ENCODE measurements at places on chromosomes 7 and 10.

- DNase-seq, result no peak
These were observed 283.7 kb downstream of the SKAP2 start for GRCh38 chr7:26580711-26581110.

DNA sequence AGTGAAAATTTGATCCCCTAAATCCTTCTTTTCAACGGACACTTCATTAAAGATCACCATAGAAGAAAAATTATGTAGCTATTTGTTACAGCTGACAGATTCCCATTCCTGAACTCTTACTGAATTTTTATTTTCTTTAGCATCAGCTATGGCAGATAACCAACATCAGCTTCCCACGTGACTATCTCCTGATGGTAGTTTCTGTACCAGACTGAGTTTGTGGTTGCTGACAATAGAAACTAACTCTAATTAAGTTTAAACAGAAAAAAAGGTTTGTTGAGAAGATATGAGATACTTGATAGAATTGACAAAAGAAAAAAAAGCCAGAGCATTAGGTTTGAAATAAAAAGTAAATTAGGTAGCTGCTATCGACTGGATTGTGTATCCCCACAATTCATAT lies 101.8 kb downstream of the DYNC1I1 start:
- no peak for DNase-seq

DNA sequence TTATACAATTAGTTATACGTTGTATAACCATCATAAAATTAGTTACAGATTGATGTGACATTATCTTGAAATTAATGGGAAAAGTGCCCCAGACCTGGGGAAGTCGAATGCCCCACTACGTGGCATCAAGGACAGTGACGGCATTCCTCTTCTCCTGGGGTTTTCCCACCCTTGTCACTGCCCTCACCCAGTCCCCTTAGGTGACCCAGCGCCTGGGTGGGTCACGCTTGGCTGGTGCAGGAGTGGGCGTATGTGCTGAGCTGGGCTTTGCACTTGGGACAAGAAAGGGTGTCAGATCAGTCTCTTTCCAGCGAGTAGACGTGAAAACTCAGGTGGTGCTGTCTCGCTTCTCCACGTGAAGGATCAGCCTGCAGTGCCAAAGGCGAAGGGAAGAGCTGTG lies 7.6 kb downstream of the FOXK1 start:
- no peak for DNase-seq

GRCh38 chr10:46548498-46549090 lies 7.9 kb downstream of the GPRIN2 start:
- peak; percentile 0 for DNase-seq

- peak; percentile 62 for DNase-seq
These were observed 35.4 kb downstream of the TRIL start for GRCh38 chr7:28922624-28923331.

DNA sequence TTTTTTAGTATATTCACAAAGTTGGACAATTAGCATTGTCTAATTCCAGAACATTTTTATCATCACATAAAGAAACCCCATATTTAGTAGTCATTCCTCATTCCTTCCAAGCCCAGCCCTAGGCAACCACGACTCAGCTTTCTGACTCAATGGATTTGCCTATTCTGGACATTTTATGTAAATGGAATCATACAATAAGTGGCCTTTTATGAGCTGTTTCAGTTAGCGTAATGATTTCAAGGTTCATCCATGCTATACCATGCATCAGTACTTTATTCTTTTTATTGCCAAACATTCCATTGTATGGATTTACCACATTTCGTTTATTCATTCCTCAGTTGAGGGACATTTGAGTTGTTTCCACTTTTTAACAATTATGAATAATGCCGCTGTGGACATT lies 249.2 kb downstream of the DYNC1I1 start:
- no peak for DNase-seq

DNA sequence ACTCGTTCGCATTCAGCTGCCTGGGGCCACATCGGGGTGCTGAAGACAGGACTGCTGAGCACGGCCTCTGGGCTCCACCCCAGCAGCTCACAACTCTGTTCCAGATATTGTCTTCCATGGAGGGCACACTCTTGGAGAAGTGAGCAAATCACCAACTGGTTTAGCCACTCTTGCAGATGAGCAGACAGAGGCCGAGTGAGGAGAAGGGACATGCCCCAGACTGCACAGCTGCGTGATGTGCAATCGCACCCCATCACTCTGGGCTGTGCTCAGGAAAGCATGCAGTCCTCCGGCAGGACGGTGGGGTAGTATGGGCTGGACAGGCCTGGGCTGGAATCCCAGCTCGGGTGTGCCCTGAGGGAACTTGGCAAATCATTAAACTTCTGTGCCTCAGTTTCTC lies 111.6 kb downstream of the FAM53B start:
- DNase-seq, result no peak

- DNase-seq, result no peak
These were observed 1.3 kb downstream of the MOSPD3 start for GRCh38 chr7:100613412-100614175.

- no peak for DNase-seq
These were observed 27.1 kb downstream of the CD36 start for GRCh38 chr7:80665526-80665925.

DNA sequence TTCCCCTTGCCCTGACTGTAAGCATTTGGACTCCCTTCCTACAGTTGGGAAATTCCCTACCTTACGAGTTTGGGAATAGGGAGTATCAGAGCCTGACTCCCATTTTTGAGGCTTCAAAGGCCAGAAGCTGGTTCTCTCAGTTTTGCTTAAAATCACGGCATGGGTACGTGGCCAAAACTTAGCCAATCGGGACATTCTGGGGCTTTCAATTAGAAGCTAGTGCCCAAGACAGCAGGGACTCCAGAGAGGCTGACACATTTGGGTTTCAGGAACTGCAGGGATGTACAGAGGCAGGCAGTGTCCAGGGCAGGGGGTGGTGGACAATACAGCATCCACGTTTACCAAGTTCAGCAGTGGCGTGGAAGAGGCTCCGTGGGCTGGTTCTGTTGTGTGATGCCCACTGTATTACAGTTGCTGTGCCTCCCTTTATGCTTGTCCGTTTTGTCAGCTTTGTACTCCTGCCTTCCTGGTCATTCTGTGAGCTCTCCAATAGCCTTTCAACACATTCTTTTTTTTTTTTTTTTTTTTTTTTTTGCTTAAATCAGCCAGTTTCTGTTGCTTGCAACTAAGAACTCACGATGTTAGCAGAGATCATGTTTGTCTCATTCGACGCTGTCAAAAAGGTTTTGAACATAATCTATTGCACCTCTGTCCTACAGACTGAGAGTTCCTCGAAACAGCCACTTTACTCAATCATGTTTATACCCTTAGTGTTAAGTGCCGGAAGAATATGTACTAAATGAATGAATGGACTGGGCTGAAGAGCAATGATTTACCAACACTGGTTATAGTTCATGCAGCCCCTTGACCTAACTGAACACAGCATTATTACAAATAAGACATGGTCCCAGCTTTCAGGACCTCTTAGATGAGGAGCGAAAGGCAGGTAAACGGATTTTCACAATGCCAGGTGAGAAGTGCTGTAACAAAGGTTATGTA lies 1.1 kb downstream of the GGCT start:
- no peak for DNase-seq

DNA sequence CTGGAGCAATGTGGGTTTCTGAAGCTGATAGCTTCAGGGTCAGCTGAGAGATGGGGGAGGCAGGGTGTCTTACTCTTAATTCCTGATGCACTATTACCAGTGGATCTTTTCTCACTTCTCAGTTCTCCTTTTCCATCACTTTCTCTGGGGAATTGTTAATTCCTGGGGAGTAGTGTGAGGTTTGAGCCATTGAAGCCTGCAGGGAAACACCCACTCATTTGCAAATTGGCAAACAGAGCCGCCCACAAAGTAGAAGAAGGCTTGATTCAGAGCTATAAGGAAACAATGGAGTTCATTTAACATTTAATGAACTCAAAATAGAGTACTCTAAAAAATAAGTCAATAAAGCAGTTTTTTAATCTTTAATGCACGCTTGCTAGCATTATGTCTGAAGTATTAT lies 4.3 kb upstream of the TECTB start:
- DNase-seq, result no peak

All from activated CD4-positive, alpha-beta T cell treated with anti-CD3 and anti-CD28 coated beads, Interleukin-2, amount 50 U/mL, for 48 hours (primary cell).